GM12878 (cell line): ENCODE measurements at places on chromosomes 6 and 20.

GRCh38 chr6:151393410-151393809 is 2.1 kb upstream of the ZBTB2 start:
- DNase-seq: no peak

- no peak for DNase-seq
These were observed 941 bp upstream of the SOX12 start for GRCh38 chr20:324177-325044.

GRCh38 chr20:53768329-53768728 is 174.7 kb upstream of the ZNF217 start:
- no peak for DNase-seq

- no peak for DNase-seq
These were observed 374.8 kb upstream of the EPHA7 start for GRCh38 chr6:93794166-93794565.

GRCh38 chr6:88298066-88298845 is 132.1 kb upstream of the CNR1 start:
- no peak for DNase-seq

DNA sequence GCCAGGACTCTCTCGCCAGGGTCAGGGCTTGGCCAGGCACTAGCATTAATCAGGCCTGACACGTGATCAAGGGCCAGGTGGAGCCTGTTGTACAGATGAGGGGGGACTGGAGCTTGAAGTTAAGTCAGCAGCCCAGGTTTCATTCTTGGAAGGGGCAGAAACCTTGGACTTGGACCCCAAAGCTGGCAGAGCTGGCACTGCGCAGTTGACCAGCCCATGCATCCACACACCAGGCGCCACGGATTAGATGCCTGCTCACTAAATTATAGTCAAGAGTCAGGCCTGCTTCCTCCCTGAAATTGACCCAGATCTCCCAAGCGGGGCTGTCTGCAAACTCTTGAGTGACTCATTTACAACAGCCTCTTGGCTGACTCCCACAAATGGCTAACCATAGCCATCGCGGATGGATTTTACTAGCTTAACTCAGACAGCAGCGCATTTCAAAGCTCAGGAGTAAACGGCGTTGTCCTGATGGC is 4.1 kb upstream of the TAF4 start:
- DNase-seq: no peak

- DNase-seq: no peak
These were observed at the start of gene CBFA2T2 for GRCh38 chr20:33490023-33490933. TSS of gene CBFA2T2 (plus strand) at chr20:33490096. CDS start at chr20:33490268, 172 bp downstream.

DNA sequence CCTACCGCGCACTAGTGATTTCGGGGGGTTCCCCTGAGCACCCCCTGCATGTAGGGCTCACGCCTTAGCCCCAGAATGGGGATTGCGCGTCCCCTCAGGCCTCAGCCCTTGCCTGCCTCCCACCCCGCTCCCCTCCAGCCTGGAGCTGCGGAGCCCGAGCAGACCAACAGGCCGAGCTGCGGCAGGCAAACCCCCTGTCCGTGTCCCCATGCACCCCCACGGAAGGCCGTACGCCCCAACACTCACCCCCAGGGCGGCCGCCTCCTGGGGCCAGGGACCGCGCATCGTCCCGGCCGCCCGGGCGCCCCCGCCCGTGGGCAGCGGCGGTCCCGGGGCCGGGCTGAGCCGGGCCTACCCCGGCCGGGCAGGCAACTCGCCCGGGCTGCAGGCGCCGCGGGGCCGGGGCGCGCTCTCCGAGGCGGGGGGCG is 1.2 kb upstream of the KCNB1 start:
- no peak for DNase-seq

- DNase-seq: no peak
These were observed 24.2 kb upstream of the TMX4 start for GRCh38 chr20:8043687-8044282.

DNA sequence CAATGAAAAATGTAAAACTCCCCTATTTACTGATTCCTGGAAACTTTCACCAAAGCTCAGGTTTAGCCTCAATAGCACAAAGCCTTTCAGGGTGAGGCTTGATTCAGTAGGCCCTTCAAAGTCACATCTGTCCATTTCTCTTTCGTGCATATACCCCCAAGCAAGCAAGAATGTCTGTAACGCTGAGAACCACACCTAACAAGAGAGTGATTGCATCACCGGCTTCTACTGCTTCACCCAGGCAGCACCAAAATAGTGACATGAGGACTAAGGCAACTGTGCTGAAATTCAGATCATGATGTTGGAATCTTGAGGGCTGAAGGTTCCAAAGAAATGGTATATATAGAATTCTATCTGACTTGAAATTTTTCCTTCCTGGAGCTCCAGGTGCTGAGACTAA is 26.1 kb downstream of the CGA start:
- DNase-seq: no peak

DNA sequence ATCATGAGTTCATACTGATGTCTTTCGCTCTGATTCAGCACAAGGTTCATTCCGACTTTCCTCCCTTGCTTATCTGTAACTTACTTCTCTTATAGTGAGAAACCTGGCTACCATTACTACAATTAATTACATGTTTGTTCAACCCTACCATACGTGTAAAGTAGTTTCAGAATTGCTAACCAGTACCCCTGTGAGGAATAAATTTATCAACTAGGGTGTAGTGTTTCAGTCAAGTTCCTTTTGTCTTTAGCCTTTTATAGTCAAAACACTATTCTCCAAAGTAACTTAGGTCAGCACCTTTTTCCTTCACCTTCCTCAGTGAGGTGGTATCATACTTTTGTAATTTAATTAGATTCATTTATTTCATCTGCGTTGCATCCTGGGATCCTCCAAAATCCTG is 64.9 kb downstream of the MAP3K4 start:
- no peak for DNase-seq

- no peak for DNase-seq
These were observed 28.6 kb upstream of the PBOV1 start for GRCh38 chr6:138246650-138247440.

- no peak for DNase-seq
These were observed 502.3 kb upstream of the IMPG1 start for GRCh38 chr6:76574746-76575145.

GRCh38 chr6:2943564-2943955 is 27.8 kb downstream of the SERPINB6 start:
- no peak for DNase-seq

DNA sequence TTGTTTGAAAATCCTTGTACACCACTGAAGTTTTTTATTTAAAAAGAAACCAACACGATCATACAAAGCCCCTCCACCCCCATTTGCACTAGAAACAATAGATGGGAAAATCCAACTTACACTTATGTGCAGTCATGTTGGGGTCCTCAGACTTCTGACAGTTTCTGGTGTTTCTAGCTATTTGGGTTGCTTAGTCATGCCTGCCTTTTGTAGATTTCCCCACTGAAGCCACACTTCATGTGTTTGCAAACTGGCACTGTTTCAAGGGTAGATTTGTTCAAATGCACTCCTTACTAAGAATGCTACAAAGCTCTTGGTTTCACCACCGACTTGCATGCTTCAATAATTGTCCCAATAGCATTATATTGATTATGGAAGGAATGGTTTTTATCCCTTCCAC is 1.5 kb downstream of the SH3BGRL2 start:
- DNase-seq: no peak
